ENCODE measurements at places on chromosomes 1 and 21.

GRCh38 chr1:220139966-220140365 is 46.0 kb downstream of the IARS2 start:
- DNase-seq: no peak

- no peak for DNase-seq
These were observed 102.4 kb upstream of the KRTAP19-8 start for GRCh38 chr21:31140676-31141075.

GRCh38 chr1:51690285-51690961 is 73.5 kb downstream of the OSBPL9 start:
- no peak for DNase-seq

DNA sequence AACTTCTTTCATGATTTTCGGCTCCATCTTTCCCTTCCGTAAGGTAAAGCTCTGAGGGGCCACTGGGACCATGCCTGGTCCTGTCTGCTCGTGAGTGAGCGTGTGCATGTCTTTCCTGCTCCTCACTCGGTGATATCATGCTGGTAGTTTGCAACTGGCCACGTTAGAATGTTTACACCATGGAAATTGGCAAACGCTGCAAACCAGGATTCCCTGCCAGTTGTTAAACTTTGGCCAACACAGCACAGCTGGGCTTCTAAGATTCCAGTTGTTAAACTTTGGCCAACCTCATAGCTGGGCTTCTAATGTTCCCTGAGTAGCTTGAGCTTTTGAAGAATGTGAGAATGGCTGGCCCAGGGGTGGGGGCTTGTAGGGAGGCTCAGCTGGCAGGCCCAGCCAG is 68.0 kb upstream of the ACTL8 start:
- DNase-seq: no peak

GRCh38 chr1:94332952-94333351 is 85.2 kb upstream of the ABCD3 start:
- no peak for DNase-seq

DNA sequence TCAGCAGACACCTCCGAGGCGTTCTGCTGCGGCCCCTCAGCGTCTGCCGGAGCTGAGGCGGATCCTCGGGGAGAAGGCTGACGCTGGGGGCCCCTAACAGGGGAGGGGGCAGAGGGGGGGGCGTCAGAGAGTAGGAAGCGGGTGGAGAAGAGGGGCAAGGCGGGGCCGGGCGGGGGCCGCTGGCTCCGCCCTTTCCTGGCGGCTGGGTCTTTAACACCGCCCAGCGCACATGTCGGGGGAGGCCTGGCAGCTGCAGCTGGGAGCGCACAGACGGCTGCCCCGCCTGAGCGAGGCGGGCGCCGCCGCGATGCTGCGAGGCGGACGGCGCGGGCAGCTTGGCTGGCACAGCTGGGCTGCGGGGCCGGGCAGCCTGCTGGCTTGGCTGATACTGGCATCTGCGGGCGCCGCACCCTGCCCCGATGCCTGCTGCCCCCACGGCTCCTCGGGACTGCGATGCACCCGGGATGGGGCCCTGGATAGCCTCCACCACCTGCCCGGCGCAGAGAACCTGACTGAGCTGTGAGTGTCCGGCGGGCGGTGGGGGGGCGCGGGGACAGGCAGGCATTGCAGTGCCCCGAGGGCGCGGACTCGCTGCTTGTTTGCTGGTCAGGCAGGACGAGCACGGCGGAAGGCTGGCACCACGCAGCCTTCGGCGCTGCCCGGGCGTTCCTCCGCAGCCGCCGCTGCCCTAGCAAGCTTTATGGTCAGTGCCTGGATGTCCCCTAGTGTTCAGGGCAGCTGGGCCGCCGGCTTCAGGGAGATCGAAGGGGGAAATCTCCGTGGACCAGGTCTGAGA is at the start of gene NTRK1:
Gene NTRK1, plus strand, starts transcription at position 238 of the 796 bp plus-strand sequence. Its CDS starts 70 bp downstream, at position 308.
- peak; percentile 81 for DNase-seq

GRCh38 chr1:236904892-236905741 is 99.1 kb downstream of the MT1HL1 start:
- no peak for DNase-seq

- DNase-seq: no peak
These were observed 93.9 kb upstream of the ADGRL4 start for GRCh38 chr1:79100385-79100784.

GRCh38 chr1:180291004-180291403 is 60.9 kb downstream of the LHX4 start:
- no peak for DNase-seq

DNA sequence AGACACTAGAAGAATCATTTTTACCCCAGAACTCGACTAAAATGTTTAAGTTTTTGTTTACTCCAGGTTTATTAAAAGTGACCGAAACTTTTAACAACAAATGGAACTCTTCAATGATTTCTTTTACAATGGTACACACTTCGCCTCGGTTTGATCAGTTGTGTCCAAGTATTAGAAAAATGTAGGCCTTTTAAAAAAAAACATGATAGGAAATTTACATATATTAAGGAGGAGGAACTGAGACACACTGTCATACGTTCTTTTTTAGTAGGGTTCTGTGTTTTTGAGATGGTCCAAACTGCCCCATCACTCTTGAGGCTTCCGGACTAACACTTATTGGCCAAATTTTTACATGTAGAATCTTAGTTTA is 1.3 kb downstream of the PRDM2 start:
- no peak for DNase-seq

GRCh38 chr1:43276673-43277072 is 6.9 kb downstream of the TMEM125 start:
- no peak for DNase-seq

GRCh38 chr1:24769656-24770651 is 24.7 kb downstream of the CLIC4 start:
- no peak for DNase-seq

- no peak for DNase-seq
These were observed 26.6 kb downstream of the IL6R start for GRCh38 chr1:154431586-154432373.

GRCh38 chr1:167469280-167469965 is 48.9 kb downstream of the CD247 start:
- DNase-seq: no peak

GRCh38 chr1:210830034-210831028 is 303.6 kb downstream of the KCNH1 start:
- DNase-seq: no peak

DNA sequence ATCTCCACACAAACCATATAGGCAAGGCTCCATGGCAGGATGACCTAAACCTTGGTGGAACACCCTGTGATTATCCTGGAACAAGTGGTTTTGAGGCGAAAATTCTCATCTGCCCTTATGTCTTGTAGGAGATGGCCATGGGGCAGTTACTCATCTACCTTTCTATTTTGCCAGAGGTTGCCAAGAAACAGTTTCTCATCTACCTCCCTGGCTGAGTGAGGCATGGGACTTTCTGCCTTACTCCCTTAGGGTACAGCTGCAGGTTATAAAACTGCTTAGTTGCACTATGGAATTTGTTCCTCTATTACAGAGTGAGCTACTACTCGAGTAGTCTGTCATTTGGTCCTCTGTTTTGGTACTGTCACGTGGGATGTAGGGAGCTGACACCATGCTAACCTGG is 31.3 kb upstream of the GUCA2A start:
- no peak for DNase-seq

GRCh38 chr1:226604560-226605317 is 56.2 kb downstream of the STUM start:
- no peak for DNase-seq

- DNase-seq: no peak
These were observed 319.1 kb downstream of the GPATCH2 start for GRCh38 chr1:217311766-217312165.

- DNase-seq: no peak
These were observed 1.4 kb downstream of the S100A6 start for GRCh38 chr1:153534226-153534924.

GRCh38 chr1:229230893-229231753 is 39.8 kb upstream of the RAB4A start:
- peak; percentile 9 for DNase-seq

DNA sequence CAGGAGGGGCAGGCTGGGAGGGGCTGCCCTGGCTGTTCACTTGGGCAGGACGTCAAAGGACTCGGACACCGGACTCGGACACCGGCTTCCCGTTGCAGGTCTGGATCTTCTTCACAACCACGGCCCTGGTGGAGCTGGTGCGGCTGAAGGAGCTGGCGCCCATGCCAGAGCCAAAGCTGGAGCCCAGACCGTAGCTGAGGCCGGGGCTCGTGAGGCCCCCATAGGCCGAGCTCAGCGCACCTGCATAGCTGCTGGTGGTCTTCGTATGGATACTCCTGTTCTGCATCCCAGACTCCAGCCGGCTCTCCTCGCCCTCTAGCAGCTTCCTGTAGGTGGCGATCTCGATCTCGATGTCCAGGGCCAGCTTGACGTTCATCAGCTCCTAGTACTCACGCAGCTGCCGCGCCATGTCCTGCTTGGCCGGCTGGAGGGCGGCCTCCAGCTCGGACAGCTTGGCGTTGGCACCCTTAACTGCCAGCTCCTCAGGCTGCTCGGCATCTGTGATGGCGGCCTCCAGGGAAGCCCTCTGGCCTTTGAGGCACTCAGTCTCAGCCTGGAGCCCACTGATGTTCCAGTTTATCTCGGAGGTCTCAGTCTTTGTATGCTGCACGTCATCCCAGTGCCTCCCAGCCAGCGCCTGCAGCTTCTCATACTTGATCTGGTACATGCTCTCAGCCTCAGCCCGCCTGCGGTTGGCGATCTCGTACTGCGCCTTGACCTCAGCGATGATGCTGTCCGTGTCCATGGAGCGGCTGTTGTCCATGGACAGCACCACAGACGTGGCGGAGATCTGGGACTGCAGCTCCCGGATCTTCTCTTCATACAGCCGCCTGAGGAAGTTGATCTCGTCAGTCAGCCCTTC is 15.1 kb upstream of the KLF17 start:
- no peak for DNase-seq

GRCh38 chr1:214541693-214542092 is 9.7 kb downstream of the PTPN14 start:
- DNase-seq: no peak

DNA sequence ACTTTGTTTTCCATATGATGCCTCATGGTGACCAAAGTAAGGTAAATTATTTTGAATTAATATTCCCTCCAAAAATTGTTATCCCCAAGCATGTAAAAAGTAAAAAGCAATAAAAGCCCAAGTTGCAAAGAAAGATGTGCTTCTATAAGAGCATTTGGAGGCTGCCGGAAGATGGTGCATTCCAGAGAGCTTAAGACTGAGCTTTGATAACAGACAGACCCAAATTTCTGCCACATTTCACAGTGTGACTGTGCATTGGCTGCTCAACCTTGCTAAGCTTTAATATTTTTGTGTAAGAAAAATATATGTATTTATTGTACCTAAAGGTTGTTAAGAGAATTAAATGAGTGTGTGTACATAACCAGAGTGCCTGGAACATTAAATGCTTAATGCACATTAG is 67.9 kb downstream of the CYYR1 start:
- DNase-seq: no peak

DNA sequence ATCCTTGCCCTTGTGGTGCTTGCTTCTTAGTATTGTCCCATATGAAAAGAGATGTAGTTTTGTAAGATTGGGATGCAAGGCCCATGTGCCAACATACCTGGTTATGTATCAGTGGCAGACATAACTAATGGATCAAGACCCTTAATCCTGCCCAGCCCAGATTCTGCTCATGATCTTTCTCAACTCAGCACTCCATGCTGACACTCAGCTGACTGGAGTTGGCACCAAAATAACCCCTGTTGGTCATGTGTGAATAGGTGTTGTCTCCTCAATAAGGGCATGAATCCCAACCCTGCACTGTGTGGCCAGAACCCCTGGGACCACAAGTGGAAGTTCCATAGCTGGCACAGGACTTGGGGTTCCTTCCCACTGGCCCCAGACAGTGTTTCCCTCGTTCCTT is 13.9 kb upstream of the CNR2 start:
- DNase-seq: no peak

- no peak for DNase-seq
These were observed 37.7 kb downstream of the KCNAB2 start for GRCh38 chr1:6083385-6083784.

- DNase-seq: no peak
These were observed 19.4 kb downstream of the LRP8 start for GRCh38 chr1:53308506-53308905.
